ENCODE measurements at places on chromosomes 13 and 19.

- DNase-seq = peak; percentile 6
These were observed 121.9 kb upstream of the MLNR start for GRCh38 chr13:49098198-49098597.

DNA sequence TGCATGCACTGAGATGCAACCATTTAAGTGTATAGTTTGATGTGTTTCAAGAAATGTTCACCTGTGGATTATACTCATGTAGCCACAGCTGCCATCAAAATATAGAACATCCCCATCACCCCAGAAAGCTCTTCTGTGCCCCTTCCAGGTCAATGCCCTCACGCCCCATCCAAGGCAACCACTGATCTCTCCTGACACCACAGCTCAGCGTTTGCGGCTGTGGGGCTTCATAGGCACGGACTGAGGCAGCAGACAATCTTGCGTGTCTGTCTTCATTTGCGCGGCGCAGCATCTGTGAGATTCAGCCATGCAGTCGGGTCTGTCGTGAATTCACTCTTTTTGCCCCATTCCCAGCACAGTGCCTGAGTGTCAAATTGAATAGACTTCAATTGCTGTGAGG, 153.8 kb upstream of the UQCRFS1 start:
- DNase-seq = no peak

- no peak for DNase-seq
These were observed 9.1 kb upstream of the EPHX3 start for GRCh38 chr19:15241259-15241910.

DNA sequence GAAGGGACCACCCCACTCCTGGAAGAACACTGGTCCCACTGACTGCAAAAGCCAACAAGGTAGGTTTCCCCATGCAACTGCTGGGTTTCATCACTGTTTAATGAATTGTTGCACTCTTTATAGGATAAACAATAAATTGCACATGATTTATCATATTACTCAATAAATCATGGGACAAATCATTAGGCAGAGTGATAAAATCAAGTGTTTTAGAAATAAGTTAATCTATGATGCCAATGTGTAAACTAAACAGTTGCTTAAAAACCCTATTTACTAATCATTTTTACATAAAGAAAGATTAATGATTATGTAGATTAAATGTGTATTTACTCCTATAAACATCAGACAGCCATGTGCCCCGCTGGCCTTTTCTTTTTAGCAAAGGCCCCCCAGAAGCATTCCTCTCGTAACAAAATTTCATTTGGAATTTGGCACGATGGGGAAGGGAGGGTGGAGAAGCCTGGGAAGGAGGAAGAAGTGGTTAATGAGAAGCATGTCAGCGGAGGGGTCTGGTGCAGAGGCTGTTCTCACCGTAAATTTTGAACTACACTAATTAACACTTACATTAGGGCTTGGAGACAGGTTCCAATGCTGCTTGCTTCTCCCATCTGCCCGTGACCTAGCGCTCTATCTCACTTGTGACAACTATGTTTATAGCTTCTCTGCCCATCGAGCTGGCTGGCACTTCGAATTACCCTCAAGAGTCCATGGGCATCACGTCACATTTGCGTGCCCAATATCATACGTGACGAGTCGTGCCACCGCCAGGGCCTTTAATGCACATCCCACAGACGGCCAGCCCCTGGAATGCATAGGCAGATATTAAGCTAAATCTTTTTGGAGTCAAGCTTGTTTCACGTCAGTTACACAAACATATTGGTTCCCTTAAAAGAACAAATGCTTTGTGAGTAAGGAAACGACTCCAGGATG, 357.7 kb upstream of the TSHZ3 start:
- no peak for DNase-seq

- no peak for DNase-seq
These were observed 19.6 kb upstream of the CCNA1 start for GRCh38 chr13:36412736-36413135.

GRCh38 chr13:112168761-112169160, 101.8 kb downstream of the SOX1 start:
- no peak for DNase-seq

DNA sequence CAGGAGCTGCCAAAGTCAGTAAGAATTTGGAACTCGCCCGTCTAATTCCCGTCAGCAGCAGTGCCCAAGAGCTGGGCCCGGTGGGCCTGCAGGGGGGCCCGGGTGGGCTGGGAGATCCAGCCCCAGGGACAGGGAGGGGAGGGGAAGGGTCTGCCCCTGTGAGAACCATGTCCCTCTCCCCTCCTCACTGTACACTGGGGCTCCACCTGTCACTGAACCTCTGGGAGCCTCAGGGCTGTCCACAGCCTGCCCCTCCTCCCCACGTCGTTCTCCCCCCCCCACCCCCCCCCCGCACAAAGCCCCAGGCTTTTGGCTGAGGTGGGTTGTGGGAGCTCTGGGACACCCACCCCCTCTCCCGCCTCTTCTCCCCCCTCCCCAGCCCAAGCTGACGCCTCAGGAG, 8.2 kb downstream of the ZNF296 start:
- DNase-seq = no peak

DNA sequence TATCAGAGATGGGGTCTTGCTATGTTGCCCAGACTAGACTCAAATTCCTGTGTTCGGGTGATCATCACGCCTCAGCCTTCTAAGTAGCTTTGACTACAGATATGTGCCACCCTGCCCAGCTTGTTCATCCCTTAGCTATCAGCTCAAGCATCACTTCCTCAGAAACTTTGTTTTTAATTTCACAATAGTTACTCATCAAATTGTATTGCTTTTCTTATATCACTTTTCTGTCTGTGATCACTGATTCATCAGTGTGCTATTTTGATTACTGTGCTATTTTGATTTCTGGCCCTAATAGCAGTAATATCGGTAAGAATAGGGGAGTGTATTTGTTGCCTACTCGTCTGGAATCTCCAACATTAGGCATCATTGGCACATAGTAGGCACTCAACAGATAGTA, 878.6 kb upstream of the PCDH20 start:
- no peak for DNase-seq

- no peak for DNase-seq
These were observed 90.8 kb downstream of the TSHZ3 start for GRCh38 chr19:31258211-31259052.

GRCh38 chr19:14066134-14066533, 4.3 kb upstream of the PALM3 start:
- no peak for DNase-seq

GRCh38 chr13:33111414-33112110, 95.3 kb downstream of the KL start:
- no peak for DNase-seq

GRCh38 chr19:4077800-4078684, 11.3 kb upstream of the ZBTB7A start:
- DNase-seq = no peak

GRCh38 chr19:40513741-40514315, 47.0 kb downstream of the SPTBN4 start:
- no peak for DNase-seq

- no peak for DNase-seq
These were observed 15.8 kb downstream of the F2RL3 start for GRCh38 chr19:16904599-16904998.

Measured in nucleus accumbens (tissue), 56 donors.